ENCODE measurements at places on chromosomes 4 and X. TPM values are rescaled to one million over a fixed set of nuclear protein-coding genes. Genes with fewer than 3 reads are reported as not detected.

The HMGB2 gene
- 54.4 TPM for total RNA-seq

The VMA21 gene
- total RNA-seq, result 18.9 TPM

The PPBP gene
- total RNA-seq, result not detected

The RAI2 gene
- total RNA-seq, result 3.6 TPM

The ARHGAP36 gene
- 0.19 TPM for total RNA-seq

The NHSL2 gene
- total RNA-seq, result 4.8 TPM

The OPHN1 gene
- total RNA-seq, result 7.6 TPM

The STAP1 gene
- 0.53 TPM for total RNA-seq

The ADGRL3 gene
- total RNA-seq, result 4.3 TPM

The SAT1 gene
- 574 TPM for total RNA-seq

The TMEM271 gene
- total RNA-seq, result 0.35 TPM

The CYTL1 gene
- total RNA-seq, result not detected

The ESX1 gene
- total RNA-seq, result not detected

The ADD1 gene
- total RNA-seq, result 261 TPM

The FOXP3 gene
- total RNA-seq, result not detected

The COL4A6 gene
- 0.77 TPM for total RNA-seq

The GJB1 gene
- total RNA-seq, result 78.9 TPM

The DMP1 gene
- total RNA-seq, result not detected

The PITX2 gene
- 2.6 TPM for total RNA-seq

The SMIM10 gene
- 0.38 TPM for total RNA-seq

The PHKA1 gene
- 3.8 TPM for total RNA-seq

The SLIT2 gene
- 1.2 TPM for total RNA-seq

Measured in mucosa of descending colon (tissue), 3 donors.